Mesendoderm (in vitro differentiated cells): ENCODE measurements at places on chromosomes 11 and 22.

DNA sequence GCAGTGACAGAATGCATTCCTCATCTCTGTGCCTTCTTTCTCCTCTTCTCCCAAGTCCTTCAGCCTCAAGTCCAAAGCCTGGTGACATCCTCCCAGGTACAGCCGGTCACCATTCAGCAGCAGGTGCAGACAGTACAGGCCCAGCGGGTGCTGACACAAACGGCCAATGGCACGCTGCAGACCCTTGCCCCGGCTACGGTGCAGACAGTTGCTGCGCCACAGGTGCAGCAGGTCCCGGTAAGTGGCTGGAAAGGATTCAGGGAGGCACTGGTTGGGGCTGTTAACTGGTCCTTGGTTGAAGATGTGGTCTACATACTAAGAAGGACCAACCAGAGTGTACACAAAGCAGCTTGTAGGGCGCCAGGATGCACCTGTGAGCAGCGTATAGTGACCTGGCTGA, 35.7 kb downstream of the SREBF2 start:
- no peak for DNase-seq

GRCh38 chr11:103878646-103879045, 157.8 kb upstream of the DDI1 start:
- DNase-seq: no peak

GRCh38 chr11:15150507-15150906, 35.8 kb downstream of the INSC start:
- no peak for DNase-seq

DNA sequence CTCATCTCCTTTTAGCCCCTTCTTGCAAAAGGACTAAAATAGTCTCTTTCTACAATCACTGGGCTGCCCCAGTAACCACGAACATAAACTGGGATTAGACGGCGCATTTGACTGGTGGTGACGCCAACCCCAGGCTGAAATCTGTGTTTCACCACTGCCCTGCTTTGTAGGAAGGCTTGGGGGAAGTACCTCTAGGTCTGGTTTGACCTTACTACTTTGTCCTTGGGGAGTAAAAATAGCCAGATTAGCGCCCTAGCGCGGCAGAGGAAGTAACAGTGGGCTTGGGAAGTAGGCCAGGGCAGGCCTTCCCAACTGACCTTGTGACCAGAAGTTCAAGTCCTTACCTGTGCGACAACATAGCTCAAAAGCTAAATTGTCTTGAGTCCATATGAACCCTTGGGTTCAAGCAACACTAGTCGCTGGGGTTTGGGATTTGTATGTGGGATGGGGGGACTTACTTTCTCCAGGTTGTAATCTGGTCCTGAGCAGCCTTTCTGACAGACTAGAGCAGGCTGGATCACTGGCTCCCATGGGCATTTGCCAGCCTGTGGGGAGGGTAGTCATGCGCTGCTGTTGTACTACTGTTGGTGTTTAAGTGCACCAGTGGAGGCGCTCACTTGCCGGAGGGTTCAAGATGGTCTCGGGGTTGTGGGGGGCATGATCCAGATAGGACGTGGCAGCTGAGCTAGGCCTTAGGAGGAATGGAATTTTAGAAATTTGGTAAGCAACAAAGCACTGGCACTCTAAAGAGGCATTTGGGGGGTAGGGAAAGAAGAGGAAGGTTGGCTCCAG, 953 bp upstream of the PACS1 start:
- DNase-seq: peak; percentile 85

DNA sequence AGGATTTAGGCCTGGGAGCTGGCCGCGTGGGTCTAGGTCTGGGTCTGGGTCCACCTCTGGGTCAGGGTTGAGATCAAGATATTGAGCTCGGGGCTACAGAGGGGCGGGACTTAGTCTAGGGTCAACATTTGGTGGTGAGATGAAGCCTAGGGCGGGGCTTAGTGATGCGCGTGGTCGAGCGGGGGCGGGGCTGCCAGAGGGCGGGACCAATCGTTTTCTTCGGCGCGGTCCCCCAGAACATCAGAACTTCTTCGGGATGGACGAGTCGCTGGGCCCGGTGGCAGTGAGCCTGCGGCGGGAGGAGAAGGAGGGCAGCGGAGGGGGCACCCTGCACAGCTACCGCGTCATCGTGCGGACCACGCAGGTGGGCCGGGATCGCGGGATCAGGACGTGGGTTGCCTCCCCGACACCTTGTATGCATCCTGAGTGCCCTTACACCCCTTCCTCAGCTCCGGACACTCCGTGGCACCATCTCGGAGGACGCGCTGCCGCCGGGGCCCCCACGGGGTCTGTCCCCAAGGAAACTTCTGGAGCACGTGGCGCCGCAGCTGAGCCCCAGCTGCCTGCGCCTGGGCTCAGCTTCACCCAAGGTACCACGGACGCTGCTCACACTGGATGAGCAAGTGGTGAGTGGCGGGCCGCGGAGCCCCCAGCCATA, 4.2 kb downstream of the SIPA1 start:
- DNase-seq: peak; percentile 66

GRCh38 chr11:62879235-62879978, 1.3 kb upstream of the SLC3A2 start:
- no peak for DNase-seq

- DNase-seq: peak; percentile 44
Measured at GRCh38 chr11:70662691-70663098, 264.4 kb downstream of the CTTN start.

DNA sequence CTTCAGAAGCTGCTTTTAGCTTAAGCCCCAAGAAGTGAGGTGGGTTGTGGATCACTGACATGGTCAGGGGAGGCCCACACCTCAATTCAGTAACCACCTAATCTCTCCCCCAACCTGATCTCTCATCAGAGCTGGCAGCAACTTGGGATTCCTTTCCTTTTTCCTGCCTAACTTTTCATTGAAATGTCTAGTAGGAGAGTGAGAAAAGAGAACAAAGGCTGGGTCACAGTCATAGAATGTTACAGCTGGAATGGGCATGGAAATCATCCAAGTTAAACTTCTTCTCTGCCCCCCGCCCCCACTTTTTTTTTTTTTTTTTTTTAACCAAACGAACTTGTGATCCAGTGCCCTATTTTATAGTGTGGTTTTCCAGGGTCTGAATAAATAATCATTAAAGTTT, 91.8 kb downstream of the RNF169 start:
- no peak for DNase-seq

DNA sequence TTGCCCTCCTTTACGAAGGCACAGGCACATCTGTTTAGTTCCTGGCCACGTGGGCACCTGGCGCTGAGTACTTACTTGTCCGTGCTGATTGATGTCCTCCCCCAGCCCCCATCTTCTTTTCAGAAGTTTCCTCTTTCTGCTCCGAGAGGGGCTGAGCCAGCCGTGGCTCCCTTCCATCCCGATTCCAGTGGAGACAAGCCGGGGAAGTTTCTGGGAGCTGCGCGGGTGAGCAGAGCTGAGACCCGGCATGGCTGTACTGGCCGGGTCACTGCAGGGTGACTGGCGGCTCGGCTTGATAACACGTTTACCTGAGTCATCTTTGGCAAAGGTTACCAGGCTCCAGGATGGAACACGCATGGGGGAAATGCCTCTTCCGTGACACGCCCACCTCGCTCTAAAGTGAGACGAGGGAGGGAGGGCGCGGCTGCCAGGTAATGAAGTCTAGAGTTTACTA, 45.4 kb upstream of the ATXN10 start:
- no peak for DNase-seq

- DNase-seq: peak; percentile 69
Measured at GRCh38 chr11:76152741-76153570, 53.3 kb downstream of the WNT11 start.

- DNase-seq: peak; percentile 50
Measured at GRCh38 chr11:45332276-45332934, 46.3 kb upstream of the SYT13 start.

DNA sequence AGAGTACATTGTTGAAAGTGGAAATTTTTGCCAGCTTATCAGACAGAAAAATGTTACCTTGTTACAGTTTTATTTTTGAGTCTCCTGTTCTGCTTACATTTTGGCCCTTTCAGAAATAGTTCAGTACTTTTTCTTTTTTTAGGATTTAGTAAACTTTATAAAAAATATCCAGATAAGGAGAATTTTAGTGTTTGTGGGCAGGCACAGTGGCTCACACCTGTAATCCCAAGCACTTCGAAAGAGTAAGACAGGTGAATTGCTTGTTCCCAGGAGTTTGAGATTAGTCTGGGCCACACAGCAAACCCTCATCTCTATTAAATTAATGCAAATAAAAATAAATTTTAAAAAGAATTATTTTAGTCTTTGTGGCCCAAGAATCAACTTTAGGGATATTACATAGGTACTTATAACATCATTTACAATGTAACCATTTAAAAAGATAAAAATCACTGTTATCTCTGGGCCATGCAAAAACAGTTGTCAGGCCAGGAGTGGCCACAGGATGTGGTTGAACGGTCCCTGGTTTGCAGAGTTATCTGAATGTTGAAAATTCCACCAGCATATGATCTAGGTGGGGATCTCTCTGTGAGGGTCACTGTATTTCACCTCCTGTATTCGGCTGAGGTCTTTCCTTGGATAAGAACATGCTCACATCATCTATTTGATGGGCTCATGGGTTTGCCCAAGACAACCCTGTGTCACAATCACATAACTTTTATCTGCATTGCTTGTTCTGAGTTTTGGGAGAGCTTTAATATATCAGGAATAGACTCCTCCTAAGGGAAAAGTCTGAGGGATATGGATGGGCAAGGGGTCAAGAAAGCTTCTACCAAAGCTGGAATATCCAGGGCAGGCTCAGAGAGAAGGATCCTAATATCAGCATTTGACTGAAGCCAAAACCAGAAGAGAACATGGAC, 91.5 kb downstream of the GGTLC2 start:
- no peak for DNase-seq

DNA sequence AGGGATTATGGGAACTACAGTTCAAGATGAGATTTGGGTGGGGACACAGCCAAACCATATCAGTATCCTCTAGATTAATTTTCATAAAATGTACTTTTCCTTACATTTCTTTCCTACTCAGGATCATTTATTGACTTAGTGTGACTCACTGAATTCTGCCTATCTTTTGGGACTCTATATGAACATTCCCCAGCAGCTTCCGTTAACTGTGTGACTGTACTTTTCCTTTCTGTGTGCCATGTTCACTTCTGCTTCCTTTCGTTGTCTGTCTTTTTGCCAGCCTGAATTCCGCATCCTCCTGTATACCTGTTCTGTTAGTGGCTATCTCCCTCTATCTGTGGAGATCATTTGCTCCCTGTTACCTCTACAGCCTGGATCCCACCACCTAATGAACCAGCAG, 48.8 kb downstream of the SPECC1L start:
- DNase-seq: no peak

GRCh38 chr11:13140873-13141655, 131.9 kb downstream of the RASSF10 start:
- DNase-seq: no peak

DNA sequence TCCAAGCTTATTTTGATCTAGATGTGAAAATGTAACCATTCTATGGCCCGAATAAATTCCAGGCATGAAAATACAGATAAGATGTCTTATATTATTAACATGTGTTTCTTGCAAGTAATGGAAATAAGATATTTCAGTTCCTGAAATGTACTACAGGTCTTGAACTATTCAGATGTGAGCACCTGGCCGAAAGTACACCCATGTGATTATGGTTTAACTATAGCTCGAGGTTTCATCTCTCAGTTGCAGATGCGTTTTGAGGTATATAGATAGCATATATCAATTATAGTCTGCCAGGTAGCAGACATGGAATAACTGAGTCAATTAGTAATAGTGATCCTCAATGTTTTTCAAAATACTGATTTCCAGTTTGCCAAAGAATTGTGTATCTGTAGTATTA, 68.3 kb downstream of the DDIAS start:
- no peak for DNase-seq

GRCh38 chr22:19579880-19580279, 55.7 kb upstream of the CLDN5 start:
- DNase-seq: no peak

- DNase-seq: no peak
Measured at GRCh38 chr22:42397332-42398249, 34.6 kb downstream of the NFAM1 start.

- peak; percentile 60 for DNase-seq
Measured at GRCh38 chr11:10314199-10315072, 9.6 kb downstream of the ADM start.

- DNase-seq: no peak
Measured at GRCh38 chr22:24587251-24587650, 5.6 kb downstream of the LRRC75B start.

DNA sequence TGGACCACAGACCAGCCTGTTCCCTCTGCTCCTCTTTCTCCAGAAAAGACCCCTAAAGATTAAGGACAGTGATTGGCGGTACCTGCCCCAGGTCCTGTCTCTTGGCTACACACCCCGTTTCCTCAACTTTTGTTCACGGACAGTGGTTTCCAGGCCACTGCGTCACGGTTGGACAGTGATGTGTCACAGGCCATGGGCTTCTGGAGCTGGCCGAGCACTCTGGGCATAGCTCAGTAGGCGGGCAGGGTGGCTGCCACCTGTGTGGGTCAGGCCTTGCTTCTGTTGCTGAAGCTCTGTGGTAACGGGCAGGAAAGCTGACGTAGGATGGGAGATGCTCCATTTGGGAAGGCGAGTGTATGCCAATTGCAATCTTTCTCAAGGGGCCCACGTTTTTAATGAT, 13.6 kb downstream of the TUB start:
- DNase-seq: no peak

DNA sequence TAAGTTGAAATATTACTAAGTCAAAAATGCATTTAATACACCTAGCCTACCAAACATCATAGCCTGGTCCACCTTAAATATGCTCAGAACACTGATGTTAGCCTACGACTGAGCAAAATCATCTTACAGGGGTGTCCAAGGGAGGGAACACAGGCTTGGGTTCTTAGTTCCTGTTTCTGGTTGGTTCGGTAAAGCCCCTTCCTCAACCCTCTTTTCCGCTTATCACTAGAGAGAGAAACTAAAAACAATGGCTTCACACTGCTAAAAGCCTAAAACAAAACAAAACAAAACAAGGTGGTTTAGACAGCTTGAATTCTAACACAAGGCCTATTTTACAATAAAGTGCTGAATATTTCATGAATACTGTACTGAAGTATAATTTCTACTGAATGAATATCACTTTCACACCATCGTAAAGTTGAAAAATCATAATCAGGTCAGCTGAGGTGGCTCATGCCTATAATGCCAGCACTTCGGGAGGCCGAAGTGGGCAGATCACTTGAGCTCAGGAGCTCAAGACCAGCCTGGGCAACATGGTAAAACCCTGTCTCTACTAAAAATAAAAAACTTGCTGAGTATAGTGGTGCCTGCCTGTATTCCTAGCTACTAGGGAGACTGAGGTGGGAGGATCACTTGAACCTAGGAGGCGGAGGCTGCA, 118.0 kb downstream of the SIK3 start:
- no peak for DNase-seq
